ENCODE measurements at places on chromosomes 16 and 17.

- DNase-seq = no peak
Observed at GRCh38 chr16:1899641-1900451, 18.4 kb downstream of the HS3ST6 start.

DNA sequence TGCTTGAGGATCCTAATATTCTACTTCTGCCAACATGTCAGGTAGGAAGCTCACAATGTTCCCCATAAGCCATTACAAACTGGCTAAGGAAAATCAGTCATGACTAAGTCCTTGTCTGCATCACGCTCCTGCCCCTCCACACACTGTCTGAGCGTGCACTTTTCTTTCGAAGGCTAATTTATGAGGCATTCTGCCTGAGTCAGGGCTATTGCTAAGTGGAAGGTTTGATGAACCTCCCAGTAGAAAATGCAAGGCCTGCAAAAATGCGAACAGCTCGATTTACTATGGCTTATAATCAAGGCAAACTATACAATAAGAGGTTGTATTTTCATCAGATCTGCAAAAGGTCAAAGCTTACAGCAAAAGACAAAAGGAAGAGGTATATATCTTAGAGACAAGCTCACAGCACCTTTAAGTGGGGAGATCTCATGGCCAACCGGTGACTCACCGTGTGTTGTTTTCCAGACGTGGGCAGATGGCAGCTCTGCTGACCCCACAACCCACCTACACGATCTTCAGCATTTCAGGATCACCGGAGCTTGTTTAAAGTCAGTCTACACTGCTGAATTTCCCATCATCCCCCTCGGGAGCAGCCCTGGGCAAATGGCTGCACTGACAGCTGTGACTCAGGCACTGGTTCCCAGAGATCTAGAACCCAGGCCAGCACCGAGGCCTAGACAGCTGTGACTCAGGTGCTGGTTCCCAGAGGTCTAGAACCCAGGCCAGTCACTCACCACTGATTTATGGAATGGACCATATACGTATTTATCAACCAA lies 26.1 kb downstream of the MEAK7 start:
- no peak for DNase-seq

GRCh38 chr17:74592087-74592990 lies at the start of gene CD300LD:
CD300LD (minus strand) TSS chr17:74592283; CDS start chr17:74592202, 81 bp downstream.
- peak; percentile 43 for DNase-seq

- DNase-seq = peak; percentile 18
Observed at GRCh38 chr16:79047337-79047736, 553.2 kb downstream of the MAF start.

GRCh38 chr16:54107583-54108202 lies 178.9 kb downstream of the IRX3 start:
- no peak for DNase-seq

GRCh38 chr16:49901711-49902110 lies 45.8 kb upstream of the ZNF423 start:
- no peak for DNase-seq

- DNase-seq = no peak
Observed at GRCh38 chr16:6132121-6132520, 1034.5 kb upstream of the EEF2KMT start.

DNA sequence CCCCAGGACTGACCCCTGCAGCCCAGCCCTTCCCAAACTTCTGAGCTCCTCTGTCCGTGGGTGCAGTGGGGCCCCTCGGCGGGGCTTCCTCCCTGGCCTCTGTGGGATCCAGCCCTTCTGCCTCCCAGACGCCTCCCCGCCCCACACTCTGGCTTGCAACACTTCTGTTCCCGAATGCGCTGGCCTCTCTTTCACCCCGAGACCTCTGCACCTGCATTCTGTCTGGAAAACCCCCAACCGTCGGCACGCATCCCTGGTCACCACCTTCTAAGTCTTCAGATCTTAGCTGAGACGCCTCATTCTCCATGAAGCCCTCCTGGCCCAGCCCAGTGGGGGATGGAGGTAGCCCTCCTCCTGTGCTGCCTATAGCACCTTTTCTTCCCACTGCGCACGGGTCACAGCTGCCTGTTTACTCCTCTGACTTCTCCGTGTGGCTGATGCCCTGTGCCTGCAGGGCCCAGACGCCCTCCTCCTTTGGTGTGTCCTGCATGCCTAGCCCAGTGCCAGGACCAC lies 26.4 kb downstream of the TMEM235 start:
- DNase-seq = peak; percentile 60

DNA sequence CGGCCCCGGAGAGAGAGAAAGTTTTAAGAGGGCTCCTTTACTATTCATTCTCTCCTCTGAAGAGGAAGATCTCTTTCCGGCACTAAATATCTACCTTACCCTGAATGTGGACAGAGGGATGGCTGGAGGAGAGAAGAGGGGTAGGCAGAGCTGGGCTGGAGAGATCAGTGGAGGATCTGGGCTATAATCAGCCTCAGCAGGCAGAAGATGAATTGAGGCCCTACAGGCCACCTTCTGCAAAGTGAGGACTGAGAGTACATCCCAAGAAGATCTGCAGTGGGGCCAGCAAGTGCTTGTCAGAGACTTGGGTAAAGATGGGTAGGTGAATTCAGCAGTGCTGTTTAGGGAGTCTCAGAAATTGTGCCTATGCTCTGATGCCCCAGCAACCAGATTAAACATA lies 6.5 kb upstream of the HOXB1 start:
- no peak for DNase-seq

DNA sequence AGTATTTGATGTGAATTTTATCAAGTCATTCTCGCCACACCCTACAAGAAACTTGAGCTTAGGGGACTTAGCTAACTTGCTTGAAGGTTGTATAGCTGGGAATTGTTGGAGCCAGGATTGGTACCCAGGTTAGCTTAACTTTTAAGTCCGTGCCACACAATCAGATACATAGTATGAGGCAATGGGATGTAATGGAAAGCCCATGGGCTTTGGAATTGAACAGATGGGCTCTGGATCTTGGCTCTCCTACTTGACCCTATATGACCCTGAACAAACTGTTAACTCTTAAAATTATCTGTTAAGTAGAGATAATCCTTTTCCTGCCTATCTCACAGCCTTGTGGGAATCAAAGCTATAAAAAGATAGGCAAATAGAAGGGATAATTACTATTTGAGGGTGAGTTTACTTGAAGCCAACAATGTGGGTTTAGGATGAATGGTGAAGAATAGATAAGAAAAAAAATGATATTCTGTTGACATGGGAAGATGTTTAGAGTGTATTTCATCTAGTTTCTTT lies 51.9 kb upstream of the CACNG3 start:
- DNase-seq = no peak

- DNase-seq = no peak
Observed at GRCh38 chr16:77359065-77359502, 75.8 kb downstream of the ADAMTS18 start.

DNA sequence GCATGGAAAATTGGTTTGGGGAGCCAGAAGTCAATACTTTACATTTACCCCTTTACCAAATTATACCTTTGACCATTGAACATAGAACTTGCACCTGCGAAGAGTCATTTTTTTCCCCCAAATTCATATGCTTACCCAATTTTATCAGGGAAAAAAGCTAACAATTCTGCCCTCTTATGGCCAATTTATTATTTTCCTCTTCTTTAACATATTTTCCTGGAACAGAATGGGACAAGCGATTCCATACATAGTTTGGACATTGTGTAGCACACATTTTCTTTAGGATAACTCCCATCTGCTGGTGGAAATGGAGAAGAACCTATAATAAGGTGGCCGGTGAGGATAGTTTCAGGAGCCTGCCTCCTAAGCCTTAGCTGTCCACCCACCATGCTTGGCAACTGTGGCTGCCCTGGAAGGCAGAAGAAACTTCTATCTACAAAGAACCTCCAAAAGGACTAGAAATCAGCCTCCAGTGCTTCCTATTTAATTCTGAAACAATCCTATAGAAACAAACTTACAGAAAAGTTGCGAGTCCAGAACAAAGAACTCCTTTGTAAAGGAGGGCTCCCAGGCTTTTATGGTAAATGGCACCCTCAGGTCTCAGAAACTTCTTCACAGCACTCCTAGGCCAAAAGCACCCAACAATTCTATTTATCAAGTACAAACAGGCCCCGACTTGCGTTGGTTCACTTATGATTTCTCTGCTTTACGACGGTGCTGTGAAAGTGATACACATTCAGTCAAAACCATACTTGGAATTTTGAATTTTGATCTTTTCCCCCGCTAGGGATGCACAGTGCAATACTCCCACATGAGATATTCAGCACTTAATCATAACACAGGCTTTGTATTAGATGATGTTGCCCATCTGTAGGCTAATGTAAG lies 64.1 kb upstream of the CACNG4 start:
- no peak for DNase-seq

- peak; percentile 35 for DNase-seq
Observed at GRCh38 chr17:499951-500461, 147.4 kb upstream of the RPH3AL start.

- DNase-seq = no peak
Observed at GRCh38 chr16:54454616-54455015, 168.0 kb upstream of the IRX3 start.

DNA sequence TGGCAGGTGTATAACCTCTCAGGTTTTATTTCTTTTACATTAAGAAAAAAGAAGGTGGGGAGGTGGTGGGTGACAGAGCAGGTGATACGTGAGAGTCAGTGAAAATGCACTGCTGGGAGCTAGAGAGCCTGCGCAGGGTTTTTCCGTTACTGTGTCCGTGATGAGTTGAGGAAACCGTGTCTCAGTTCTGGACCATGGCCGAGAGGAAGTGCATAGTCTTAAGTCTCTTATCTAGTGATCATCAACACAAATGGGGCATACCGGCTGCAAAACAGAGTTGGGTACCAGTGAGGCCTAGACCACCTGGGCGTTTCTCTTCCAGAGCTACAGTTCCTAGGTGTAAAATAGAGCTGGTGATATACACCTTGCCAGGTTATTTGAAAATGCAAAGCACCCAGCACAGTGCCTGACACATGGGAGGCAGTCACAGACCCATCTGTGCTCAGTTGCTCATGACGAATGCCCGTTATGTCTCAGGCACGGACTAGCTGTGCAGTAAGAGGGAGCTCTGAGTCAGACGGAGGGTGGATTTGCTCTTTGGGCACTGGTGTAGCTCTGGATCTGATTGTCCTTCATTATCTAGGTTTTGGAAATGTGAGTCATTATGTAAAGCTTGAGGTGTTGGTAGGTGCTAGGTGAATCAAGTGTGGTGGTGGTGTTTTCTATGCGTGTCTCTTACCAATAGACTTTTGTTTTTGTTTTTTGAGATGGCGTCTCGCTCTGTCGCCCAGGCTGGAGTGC lies 60.9 kb downstream of the RPTOR start:
- no peak for DNase-seq

DNA sequence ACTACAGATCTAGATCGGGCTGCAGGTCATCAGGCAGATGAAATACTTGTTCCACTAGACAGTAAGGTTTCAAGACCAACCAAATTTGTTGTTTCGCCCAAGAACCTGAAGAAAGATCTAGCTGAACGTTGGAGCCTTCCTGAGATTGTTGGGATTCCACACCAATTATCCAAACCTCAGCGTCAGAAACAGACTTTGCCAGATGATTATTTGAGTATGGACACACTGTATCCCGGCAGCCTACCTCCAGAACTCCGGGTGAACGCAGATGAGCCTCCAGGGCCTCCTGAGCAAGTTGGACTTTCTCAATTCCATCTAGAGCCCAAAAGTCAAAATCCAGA lies 14.4 kb downstream of the LRRC37B start:
- no peak for DNase-seq

DNA sequence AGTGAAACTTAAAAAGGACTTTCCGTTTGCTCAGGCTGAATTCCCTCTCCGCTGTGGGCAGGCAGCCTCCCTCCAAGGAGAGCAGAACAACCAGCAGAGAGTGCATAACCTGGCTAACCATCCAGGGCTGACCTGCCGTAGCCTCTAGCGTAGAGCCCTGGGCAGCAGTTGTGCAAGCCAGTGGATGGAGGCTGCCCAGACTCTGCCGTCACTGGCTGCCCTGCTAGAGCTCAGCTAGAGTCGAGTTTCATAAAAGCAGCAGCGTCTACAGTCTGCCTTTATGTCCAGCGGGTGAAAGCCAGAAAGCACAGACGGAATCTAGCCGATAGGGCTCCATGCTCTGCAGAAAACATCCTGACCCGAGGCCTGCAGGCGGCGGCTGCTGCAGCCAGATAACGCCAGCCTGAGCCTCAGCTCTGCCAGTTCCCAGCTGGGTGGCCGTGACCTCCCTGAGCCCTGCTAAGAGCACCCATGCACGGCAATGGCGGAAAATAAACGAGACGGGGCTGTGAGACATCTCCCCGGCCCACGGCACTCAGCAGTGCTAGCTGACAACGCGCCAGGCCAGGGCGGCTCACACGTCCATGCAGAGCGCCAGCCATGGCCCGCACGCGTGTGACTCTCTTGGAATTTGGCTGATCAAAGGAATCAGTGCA lies 231.3 kb downstream of the ENGASE start:
- DNase-seq = no peak

DNA sequence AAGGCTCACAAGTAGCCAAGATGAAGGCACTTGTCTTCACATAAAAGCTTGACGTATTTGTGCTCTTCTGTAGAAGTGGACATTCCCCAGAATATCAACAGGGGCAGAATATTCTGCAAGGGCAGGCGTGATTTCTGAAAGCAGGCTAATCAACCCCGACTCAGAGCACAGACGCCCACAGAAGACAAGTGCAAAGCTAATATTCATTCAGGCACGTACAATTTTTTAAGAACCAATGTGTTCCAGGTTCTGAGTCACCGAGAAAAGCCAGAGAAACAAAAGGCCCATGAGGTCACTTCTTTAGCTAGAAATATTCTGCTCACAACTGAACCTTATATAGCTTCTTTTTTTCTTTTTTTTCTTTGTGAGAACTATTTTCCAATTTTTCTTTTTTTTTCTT lies 121.6 kb downstream of the DNAH9 start:
- DNase-seq = no peak

DNA sequence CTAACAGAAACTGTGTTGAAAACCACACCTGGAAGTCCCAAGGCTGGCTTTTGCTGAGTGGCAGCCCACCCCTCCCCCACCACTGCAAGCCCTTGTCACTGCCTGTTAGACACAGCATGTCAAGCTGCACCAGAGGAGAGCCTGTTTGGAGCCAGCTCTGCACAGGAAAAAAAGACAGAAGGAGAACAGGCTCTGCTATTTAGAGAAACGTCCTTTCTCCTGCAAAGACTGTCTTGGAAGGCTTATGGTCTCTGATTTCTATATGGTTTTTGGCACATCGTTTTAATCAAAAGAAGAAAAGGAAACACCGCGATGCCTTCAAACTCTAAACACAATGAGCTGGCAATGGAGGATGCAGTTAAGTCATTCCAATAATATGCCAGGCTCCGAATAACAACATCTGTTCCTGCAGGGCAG lies 275.5 kb downstream of the MAP2K4 start:
- DNase-seq = no peak

- DNase-seq = no peak
Observed at GRCh38 chr17:64515419-64515818, 8.6 kb downstream of the CEP95 start.

DNA sequence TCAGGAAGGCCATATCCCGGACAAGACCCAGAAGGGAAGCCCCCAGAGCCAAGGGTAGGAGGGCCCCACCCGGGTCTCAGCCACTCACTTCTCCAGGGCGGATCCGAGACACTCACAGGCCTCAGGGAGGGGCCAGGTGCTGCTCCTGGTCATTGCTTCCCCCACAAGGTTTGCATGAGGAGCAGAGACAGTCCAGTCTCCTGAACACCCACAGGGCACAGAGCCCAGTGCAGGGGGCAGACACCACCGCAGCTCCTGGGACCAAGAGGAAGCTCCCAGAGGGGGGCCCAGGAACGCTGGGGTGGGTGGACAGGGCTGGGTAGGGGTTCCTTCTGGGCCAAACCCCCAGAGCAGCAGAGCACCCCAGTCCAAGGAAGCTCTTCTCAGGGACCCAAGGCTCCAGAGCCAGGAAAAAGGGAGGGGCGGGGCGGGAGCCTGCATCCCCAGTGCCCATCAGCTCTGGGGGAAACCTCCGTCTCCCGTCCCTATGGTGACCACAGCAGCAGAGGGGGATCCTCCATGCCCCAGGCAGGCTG lies 709 bp upstream of the MRPL28 start:
- no peak for DNase-seq
